ENCODE measurements at places on chromosomes 1 and 21.

GRCh38 chr1:61263905-61264824 is 181.8 kb downstream of the NFIA start:
- DNase-seq = no peak

DNA sequence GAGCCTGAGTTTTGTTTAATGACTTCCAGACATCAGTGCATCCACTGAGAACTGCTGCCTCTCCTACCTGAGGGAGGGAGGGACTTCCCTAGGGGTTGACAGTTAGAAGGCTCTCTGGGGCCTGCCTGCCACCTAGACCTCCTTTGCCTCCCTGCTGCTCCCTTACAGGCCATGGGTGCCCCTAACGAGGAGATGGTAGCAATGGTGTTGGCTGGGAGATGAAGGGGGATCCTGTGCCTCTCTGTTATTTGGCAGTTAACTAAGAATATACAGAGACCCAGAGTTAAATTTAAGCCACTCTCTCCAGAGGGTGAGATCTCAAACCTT is 66.1 kb downstream of the UBE2U start:
- DNase-seq = no peak

- no peak for DNase-seq
Measured at GRCh38 chr1:179813626-179814545, 63.7 kb downstream of the TOR1AIP2 start.

DNA sequence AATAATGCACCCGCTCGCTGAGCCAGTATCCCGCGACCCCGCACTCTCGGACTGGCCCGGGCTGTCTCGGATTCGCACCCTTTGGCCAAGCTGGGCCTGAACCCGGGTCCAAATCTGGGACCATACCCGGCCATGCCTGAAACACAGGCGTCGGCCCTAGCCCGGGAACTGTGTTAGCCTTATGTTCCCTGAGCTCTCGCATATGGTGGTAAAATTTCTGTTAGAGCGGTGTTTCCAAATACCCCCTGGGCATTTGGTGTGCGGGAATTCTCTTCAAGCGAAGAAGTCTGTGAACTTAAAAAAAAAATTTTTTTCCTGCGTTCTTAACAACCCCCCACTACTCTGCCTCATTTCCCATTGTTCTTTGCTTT is 3.1 kb downstream of the RNF220 start:
- no peak for DNase-seq

GRCh38 chr1:109793486-109794318 is 30.0 kb upstream of the EPS8L3 start:
- DNase-seq = no peak

DNA sequence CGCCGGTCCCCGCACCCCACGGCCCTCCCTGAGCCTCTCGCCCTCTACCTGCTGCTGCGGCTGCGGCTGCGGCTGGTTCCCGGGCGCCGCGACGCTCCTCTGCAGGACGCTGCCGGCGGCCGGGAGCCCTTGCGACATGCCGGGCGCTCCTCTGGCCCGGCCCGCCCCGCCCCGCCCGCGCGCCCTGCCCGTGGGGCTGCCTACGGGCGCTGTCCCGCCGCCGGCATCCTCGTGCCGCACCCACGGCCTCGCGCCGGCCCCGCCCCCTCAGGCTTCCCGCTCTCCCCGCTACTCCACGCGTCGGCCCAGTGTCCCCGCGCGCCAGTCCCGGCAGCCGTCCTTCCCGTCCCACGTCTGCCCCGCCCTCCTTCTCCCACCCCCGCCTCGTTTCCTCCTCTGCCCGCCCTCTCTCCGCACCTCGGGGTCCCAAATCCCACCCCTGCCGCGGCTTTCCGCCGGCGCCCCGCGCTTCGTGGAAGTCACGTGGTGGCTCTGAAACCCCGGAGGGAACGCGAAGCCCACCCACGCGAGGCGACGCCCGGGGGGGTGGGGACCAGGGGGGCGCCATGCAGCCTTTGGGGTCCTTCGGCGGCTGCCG is at the start of gene BATF3:
BATF3 (minus strand) TSS at position 216 of the 598 bp plus-strand sequence; CDS start at position 138, 78 bp downstream.
- DNase-seq = no peak

DNA sequence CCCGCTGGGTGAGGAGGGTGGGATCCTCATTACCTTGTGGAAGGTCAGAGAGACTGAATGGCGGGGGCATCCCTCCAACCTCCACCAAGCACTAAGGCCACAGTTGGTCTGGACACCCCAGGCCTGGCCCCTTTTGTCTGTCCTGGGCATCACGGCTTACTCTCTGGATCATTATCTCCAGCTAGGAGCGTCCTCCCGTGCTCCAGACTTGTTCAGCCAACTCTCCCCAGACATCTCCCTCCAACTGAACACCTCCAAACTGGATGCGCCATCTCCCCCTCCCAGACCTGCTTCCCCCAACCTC is 7.3 kb upstream of the GJB5 start:
- DNase-seq = no peak

GRCh38 chr1:92446546-92446945 is 40.2 kb downstream of the GFI1 start:
- DNase-seq = no peak

DNA sequence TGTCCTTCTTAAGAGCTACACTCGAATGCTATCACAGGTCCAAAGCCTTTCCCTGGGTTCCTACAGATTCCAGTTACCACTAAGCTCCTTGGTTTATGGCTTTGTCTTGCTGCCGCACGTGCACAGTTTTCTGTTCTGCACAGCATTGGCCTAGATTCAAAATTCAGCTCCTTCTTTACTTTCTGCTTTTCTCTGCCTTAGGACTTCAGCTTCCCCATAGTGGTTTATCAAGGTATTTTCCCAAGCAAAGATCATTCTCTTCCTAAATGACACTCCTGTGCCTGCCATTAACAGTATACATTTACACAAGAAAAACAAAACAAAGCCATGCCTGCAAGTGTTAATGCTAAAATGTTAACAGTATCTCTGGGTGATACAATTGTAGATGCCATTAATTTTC is 41.8 kb downstream of the PTPRU start:
- DNase-seq = no peak

- no peak for DNase-seq
Measured at GRCh38 chr1:99727575-99728185, 38.8 kb downstream of the FRRS1 start.

GRCh38 chr1:2617971-2618470 is 14.8 kb downstream of the MMEL1 start:
- DNase-seq = no peak

GRCh38 chr1:54764922-54765561 is 719 bp upstream of the PARS2 start:
- DNase-seq = no peak

DNA sequence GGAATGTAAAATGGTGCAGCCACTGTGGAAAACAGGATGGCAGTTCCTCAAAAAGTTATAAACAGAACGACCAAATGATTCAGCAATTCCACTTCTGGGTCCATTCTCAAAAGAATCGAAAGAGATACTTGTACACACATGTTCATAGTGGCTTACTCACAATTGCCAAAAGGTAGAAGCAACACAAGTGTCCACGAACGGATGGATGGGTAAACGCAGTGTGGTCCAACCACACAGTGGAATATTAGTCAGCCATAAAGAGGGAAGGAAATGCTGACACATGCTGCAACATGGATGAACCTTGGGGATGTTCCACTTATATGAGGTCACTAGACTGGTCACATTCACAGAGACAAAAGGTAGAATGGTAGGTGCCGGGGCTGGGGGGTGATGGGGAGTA is 5.3 kb downstream of the KRTAP10-1 start:
- DNase-seq = no peak

DNA sequence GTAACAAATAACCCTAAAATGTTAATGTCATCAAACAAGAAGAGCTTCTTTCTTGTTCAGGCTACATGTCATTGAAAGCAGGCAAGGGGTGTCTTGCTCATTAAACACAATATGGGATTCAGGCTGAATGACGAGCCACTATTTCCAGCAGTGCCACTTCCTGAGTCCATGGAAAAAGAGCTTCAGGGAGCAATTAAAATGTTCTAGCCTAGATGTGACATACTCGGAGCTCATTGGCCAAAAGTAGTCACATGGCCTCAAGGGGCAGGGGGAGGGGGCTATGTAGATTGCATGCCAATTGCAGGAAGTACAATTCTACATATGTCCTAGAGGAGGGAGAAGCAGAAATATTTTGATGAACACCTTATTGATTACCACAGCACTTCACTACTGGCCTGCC is 685.3 kb upstream of the ADGRL2 start:
- no peak for DNase-seq

DNA sequence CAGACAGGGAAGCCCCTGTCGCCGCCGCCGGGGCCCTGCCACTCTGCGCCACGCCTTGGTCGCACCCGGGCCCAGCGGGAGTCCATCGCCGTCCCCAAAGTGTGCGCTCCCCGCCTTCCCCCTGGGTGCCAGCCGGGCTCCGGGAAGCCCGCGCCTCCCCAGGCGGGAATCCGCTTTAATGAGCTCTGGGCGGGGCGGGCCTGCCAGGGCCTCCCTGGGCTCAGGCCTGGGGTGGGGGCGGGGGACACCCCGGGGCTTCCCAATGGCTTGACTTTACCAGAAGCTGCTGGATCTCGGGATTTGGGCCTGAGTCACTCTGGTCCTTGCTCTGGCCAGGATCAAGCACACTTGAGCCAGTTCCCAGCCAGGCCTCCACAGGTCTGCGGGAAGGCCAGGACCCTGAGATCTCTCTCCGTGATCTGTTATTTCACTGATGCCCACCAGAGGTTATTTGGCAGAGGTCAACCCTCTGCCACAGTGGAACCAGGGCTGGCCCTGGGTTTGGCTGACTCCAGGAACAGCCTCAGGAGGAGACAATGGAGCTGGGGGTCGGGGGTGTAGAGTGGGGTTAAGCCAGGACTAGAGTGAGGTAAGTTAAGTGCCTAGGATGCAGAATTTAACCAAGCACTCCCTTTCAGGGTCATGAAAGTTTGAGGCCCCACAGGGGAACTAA is 178.4 kb upstream of the EDN2 start:
- DNase-seq = no peak

DNA sequence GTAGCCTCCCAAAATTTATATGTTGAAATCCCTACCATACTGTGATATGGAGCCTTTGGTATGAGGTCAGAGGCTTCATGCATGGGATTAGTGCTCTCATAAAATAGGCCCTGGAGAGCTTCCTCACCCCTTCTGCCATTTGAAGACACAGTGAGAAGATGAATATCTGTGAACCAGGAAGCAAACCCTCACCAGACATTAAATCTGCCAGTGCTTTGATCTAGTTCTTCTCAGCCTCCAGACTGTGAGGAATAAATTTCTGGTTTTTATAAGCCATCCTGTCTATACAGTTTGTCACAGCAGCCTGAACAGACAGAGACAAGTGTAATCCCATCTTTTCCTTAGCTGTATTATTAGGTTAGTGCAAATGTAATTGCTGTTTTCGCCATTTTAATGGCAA is 88.4 kb downstream of the OLFML2B start:
- DNase-seq = no peak

GRCh38 chr1:239764546-239764945 is 327.1 kb upstream of the FMN2 start:
- DNase-seq = no peak

DNA sequence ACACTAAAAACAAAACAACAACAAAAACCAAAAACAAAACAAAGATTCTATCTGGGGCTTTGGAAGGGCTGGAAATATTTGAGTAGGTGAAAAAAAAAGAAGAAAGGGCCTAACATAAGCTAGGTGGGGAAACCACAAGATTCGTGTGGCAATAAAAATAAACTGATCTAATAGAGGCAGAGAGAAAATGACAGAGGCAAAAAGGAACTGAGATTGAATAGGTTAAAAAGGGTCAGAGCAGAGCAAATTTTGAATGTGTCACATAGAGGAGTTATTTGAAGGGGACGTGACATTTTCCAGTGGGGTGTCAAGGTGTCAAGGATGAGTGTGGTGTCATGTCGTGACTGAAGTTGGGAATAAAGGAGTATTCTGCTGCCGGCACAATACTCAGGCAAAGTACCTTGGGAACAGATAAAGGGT is 65.2 kb upstream of the RALGPS2 start:
- DNase-seq = no peak

- DNase-seq = no peak
Measured at GRCh38 chr1:199041173-199041914, 402.5 kb downstream of the PTPRC start.

DNA sequence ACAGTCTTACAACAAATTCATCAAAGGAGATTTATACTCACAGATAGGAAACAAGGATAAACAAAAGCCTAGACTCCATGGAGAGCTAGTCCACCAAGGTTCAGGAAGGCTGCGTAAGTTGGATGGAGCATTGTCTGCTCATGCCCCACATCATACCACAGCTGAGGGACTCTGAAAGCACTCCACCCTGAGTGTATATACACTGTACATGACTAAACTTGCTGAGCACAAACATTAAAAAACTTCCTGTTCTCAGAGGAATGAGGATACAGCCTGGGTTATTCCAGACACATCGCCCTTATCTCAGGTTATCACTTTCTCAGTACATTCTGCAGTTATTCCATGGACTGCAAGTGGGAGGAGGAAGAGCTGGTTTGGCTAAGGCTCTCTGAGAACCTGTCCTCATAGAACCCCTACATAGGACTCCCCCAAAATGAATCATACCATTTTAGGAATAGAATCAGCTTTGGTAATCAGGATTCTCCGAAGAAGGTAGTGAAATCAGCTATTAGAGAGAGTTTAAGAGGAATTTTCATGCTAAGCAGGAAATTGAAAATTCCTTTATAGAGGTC is 58.0 kb upstream of the PRMT6 start:
- no peak for DNase-seq

DNA sequence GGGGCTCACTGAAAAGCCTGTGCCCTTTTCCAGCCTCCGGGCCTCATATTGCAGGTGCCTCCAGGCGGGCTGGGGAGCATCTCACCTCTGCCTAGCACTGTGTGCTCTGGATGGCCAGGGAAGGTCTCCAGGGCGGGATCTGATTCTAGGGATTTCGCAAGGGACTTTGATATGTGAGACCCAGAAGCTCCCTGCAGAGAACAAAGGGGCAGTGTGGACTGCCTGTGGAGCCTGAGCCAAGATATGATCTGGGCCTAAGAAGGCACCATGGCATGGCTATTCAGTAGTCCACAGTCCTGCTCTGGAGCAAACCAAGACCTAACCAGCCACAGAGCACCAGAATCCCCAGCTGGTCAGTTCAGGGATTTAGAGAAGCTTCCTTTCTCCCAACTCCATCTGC is 157.2 kb downstream of the ST6GALNAC5 start:
- no peak for DNase-seq

GRCh38 chr1:107442551-107442950 is 301.7 kb downstream of the NTNG1 start:
- no peak for DNase-seq

- no peak for DNase-seq
Measured at GRCh38 chr1:238272145-238272544, 381.4 kb upstream of the ZP4 start.

GRCh38 chr21:41953249-41953830 is 478 bp downstream of the C2CD2 start:
- DNase-seq = no peak

Data from activated CD4-positive, CD25-positive, alpha-beta regulatory T cell (primary cell).